ENCODE measurements at places on chromosomes 2 and 18.
A peak's percentile ranks its signal among the peaks of the same experiment; 100 is the strongest.

DNA sequence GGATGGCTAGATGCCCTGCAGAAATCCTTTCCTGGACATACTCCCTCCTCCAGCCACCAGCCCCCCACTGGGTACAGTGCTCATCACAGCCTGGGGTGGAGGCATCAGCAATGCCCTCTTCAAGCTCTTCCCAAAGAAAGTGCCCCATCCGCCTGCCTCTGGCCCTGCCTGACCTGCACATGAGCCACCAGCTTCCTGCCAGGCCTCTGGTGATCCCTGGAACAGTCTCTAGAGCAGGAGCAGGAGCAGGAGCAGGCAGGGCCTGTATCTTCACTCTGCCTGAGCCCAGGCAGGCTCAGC lies 54.1 kb upstream of the CAB39 start:
- no peak for DNase-seq

- peak; percentile 68 for DNase-seq
These were observed 2.6 kb downstream of the DYSF start for GRCh38 chr2:71455741-71456569.

DNA sequence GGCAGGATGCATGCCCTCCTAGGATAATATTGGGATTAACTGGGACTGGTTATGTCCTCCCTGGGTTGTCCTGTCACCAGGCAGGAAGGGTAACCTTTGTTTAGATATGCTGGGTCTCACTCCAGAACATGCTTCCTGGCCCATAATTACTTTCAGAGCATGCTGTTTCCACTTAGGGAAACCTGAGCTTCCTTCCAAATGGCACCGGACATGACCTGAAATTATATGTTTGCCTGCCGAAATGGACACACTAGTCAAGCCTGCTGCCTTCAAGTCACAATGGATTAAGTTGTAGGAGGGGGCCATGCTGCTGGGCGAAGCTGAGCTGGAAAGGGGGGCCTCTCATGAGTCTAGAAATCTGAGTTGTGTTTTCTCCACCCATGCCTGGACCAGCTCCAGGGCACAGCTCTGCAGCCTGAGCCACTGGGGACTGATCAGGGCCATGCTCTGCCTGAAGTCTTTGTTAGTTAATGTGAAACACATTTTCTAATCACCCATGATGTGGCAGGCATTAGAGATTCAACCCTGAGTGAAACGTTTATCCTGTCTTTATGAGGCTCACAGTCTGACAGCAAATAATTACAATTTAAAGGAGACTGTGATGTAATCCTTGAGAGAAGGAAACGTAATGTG lies 273.3 kb downstream of the TNS1 start:
- DNase-seq = no peak

- no peak for DNase-seq
These were observed 13.1 kb downstream of the HS6ST1 start for GRCh38 chr2:128305555-128306080.

- peak; percentile 50 for DNase-seq
These were observed 88.7 kb downstream of the NEDD4L start for GRCh38 chr18:58132595-58133261.

GRCh38 chr2:217993817-217994463 lies 8.9 kb downstream of the TNS1 start:
- DNase-seq = peak; percentile 50

DNA sequence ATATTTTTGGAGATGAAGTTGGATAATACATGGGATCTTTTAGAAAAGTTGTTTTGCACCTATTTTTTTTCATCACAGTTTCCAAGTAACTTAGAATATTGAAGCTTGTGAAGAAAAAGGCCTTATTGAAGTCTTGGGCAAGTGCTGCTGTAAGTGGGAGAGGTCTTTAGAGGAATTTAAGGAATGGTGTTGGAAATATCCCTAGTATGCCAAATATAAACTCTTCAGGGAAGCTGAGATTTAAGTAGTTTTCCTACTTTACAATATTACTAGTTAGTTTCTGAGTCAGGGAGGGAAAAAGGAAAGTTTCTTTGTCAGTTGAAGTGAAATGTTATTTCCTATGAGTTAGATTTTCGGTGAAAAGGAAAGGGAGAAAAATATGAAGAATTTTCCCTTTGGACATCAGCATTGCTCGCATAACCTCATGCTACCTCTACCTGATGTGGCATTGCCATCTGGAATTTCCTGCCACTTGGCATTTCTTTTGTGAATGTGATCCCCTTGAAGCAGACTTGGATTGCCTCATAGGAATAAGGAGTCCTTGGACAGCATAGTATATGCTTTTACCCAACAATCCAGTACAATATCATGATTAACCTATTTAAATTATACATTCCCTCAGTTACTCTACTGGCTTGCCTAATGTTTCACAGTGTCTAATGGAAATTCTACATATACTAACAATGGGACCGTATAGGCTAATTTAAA lies 12.1 kb downstream of the PLEKHH2 start:
- no peak for DNase-seq

GRCh38 chr2:58194458-58194857 lies 46.7 kb downstream of the FANCL start:
- DNase-seq = no peak

- DNase-seq = no peak
These were observed 182.3 kb downstream of the CAMKMT start for GRCh38 chr2:44543773-44544725.
